Right renal cortex interstitium (tissue), 3 donors: ENCODE measurements at places on chromosomes 3 and 15. TPM values are rescaled to one million over a fixed set of nuclear protein-coding genes. Genes with fewer than 3 reads are reported as not detected.

DNA sequence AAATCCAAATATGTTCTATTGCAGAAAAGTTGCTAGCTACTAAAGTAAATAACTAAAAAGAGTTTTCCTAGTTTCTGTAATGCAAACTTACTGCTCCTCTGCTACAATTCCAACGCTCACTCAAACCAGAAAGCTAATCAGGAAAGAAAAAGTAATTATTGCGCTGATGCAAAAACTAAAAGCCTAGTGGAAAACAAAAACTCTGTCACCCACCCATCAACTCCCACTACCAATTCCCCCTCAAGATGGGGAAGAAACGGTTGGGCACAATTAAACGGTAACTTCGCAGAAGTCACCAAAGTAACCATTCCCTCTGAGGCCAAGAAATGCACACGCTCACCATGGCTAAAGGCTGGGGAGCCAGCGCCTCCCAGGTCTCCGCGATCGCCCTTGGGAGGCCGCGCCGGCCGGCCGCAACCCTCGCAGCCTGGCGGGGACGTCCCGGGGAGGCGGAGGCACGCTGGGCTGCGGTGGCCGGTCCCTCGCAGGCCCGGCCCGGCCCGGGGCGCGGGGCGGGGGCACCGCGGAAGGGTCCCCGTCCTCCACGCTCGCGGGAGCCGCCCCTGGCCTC, 684 bp downstream of the SLTM start:
- DNase-seq, result no peak

DNA sequence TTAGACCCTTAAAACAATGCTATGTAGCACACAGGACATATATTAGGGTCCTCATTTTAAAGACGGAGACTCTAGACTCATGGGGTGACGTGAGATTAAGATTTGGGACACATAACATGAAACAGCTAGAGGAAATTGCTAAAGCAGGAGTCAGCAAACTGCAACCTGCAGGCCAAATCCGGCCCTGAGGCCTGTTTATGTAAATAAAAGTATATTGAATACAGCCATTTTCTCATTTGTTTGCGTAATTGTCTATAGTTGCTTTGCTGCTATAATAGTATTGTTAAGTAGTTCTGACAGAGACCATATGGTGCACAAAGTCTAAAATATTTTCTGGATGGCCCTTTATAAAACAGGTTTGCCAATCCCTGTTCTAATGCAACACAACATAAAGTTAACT, 115.5 kb downstream of the TMCO5A start:
- no peak for DNase-seq

- no peak for DNase-seq
Observed at GRCh38 chr15:75591655-75592364, 12.7 kb upstream of the PTPN9 start.

DNA sequence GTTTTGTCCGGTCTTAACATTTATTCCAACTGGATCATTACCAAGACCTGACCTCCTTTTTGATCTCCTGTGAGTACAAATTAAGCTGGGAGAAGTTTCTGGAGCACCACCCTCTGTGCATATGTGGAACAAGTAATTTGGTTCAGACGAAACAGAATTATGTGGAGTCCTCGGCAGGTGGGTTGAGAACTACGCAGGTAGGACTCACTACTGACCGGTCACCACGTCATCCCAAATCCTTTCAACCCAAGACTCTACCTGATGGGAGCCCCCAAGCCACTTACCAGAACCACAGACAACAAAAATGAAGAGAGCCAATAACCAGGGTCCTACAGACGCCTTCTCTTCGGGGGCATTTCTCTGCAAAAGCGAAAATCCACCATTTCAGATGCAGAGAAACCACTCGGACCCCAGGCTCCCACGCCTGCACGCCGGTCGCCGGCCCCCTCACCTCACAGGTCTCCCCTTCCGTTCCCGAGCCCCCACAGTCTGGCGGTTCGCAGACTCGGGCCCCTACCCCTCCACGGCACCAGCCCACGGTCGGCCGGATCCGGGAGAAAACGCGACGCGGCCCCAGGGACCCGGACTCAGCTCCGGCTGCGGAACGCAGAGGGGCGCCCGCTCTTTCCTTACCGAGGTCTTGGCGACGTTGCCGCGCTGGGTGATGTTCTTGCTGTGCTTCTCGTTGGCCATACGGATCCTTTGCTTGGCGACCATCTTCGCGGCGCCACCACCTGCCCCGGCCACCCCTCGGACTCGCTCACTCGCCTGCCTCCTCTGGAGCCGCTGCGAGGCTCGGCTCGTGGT, 674 bp downstream of the SERP1 start:
- no peak for DNase-seq

- DNase-seq, result no peak
Observed at GRCh38 chr3:171790898-171791691, 19.2 kb downstream of the PLD1 start.

GRCh38 chr15:65275728-65276126, 11.0 kb downstream of the PARP16 start:
- DNase-seq, result no peak

DNA sequence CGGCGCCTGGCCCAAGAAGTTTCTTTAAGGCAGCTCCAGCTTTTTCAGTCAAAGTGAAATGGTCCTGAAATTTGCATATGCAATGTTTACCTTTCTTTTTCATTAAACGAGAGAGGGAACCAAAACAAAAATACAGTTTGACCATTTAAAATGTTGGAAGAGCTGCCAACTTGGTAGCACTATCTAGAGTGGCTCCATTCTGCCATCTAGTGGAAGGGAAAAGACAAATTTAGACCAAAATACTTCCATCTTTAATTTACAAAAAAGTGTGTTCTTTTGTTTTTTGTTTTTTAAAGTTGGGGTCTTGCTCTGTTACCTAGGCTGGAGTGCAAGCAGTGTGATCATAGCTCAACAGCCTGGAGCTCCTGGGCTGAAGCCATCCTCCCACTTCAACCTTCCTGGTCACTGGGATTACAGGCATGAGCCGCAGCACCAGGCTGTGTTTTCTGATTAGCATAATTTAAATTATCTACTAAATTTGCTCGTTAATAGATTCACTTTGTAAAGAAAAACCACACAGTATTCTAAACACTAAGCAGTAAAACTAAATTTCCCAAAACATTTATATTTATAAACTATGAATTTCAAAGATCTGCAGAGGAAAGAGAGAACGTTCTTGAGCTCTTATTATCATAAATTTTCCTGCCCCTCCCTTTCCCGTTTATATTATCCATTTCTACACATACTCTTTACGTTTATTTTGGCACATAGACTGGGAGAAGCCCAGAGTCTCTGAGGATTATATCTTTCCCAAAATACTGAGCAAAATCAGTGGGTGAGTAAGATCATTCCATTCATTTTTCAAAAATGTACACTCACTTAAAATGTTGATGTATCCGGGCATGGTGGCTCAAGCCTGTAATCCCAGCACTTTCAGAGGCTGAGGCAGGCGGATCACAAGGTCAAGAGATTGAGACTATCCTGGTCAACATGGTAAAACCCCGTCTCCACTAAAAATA, 15.4 kb upstream of the RFC4 start:
- DNase-seq, result no peak

DNA sequence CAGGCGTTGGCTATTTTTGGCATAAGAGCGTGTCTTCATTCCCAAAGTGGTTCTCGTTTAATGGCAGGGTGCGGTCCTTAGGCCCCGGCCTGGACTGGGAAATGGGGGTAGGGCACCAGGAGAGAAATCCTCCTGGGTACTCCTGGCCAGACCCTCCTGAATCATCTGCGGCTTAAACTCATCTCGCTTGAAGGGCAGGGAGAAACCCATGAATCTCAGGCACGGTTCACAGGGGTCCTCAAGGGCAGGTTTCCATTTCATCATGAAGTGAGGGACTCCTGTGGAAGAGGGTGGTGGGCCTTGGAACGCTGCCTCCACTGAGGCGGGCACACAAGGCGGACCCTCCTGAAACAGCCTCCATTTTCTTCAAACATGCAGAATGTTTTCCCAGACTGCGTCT, 48.4 kb downstream of the KLF13 start:
- DNase-seq, result no peak

DNA sequence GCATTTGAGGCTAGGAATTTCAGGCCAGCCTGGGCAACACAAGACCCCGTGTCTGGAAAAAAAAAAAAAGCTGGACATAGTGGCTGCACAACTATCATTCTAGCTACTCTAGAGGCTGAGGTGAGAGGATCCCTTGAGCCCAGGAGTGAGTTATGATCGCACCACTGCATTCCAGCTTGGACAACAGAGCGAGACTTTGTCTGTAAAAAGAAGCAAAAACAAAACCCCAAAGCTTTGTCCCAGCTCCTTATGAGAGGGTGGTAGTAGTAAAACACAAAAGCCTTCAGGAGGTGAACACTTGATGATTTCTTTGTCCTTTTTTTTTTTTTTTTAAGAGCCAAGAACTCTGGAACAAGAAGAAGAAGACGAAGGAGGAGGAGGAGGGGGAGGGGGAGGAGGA, 1.1 kb upstream of the CD200 start:
- DNase-seq, result no peak

DNA sequence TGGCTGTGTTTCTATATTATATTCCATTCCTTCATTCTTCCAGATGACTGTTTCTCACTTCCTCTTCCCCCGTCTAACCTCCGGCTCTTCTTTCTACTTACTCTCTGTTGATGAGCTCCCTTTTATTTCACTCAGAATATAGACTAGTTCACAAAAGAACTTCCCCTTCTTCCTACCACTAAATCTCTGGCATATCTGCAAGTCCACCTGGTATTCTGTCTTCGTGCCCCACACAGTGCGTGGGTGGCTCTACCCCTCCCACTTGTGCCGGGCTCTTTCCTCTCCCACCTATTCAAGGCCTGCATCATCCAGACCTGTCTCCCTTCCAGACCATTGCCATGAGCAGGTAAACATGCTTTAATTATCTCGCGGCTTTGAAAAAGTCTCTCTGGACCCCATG, 73.0 kb downstream of the SCN10A start:
- DNase-seq, result no peak

- DNase-seq, result no peak
Observed at GRCh38 chr3:30602946-30603345, 3.5 kb upstream of the TGFBR2 start.

DNA sequence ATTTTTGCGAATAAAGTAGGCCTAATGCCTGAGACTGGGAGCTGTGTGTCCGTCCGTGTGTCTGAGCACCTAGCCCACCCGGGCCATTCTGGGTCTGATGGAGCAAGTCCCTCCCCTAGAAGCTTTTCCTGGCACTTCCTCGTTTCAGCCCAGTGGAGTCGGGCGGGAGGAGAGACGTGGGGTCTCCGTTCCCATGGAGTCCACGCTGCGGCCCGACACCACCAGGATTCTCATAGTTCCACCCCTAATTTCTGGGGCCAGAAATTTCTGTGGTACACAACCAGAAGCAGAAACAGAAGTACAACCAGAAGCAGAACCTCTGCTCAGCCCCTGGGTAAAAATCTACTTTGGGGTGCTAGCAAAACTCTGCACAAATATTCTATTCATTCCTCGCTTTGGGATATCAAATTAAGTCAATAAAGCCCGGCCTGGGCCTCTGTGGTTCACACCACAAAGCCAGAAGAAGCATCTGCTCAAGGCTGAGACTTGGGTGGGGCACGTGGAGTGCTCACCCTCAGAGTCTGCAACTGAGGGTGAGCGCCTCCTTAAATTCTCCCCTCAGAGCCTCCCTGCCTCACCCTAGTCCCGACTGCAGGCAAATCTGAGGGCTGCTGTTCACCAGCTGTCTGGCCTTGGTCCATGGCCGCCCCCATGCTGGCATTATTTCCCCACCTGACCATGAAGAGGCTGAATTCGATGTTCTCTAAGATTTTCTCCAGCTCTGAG, 1.6 kb upstream of the MEGF11 start:
- DNase-seq, result no peak

GRCh38 chr3:12750658-12751071, 8.4 kb downstream of the TMEM40 start:
- DNase-seq, result no peak

- no peak for DNase-seq
Observed at GRCh38 chr3:134602440-134602814, 48.4 kb downstream of the KY start.

- DNase-seq, result no peak
Observed at GRCh38 chr15:60939389-60939788, 289.7 kb downstream of the RORA start.

DNA sequence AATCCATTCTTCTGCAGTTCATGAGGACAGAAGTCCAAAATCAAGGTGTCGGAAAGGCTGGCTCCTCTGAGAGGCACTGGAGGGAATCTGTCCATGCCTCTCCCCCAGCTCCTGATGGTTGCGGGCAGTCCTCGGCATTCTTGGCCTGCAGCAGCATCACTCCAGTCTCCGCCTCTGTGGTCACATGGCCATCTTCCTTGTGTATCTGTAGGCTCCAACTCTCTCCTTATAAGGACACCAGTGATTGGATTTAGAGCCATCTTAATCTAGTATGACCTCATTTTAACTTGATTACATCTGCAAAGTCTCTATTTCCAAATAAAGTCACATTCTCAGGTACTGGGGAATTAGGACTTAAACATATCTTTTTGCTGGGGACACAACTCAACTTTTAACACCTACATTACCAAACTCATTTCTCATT, 56.0 kb upstream of the FLNB start:
- no peak for DNase-seq

DNA sequence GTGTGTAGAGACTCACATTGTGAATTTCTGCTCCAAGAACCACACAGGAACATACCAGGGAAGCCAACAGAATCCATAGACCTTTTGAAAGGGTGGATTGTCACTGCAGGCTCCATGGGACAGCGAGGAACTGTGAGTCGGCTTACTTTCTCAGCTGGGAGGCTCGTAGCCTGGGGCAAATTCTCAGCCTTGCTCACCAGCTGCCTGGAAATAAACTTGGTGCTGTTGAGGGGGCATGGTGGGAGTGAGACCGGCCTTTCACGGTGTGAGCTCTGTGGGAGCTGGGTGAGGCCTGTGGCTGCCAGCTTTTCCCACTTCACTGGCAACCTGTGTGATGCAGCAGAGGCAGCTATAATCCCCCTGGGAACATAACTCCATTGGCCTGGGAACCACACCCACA, 146.6 kb upstream of the P2RY1 start:
- no peak for DNase-seq

DNA sequence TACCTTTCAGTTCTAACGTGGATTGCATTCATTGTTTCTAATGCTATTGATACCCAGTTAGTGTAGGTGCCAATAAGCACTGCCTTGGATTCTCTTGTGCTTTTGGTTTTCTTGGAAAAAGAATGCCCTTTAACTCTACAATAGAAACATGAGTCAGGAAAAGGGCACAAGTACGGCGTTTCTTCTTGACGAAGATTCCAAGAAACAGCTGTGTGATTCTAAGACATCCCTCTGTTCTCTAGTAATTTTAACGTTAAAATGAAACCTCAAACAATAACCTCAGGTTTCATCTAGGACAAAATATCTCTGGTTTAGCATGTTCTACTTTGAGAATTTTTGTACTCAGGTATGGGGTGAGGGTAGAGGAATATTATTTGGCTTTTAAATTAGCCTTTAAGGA, 540.5 kb upstream of the ATP11B start:
- no peak for DNase-seq

ZNF80 gene
- polyA plus RNA-seq, result 0.06 TPM

CCDC9B gene
- polyA plus RNA-seq, result 8.9 TPM

RPS27L gene
- polyA plus RNA-seq, result 98.0 TPM

BCHE gene
- polyA plus RNA-seq, result 11.2 TPM

C15orf62 gene
- polyA plus RNA-seq, result 1.7 TPM

GPR149 gene
- not detected for polyA plus RNA-seq

SIDT1 gene
- 2.2 TPM for polyA plus RNA-seq

MLF1 gene
- polyA plus RNA-seq, result 66.4 TPM

VIPR1 gene
- 0.93 TPM for polyA plus RNA-seq
